ENCODE measurements at places on chromosomes 1 and 21. TPM values are rescaled to one million over a fixed set of nuclear protein-coding genes. Genes with fewer than 3 reads are reported as not detected.

Gene RGS16
- 1.9 TPM for total RNA-seq

Gene CAPN8
- total RNA-seq, result not detected

Gene NCAM2
- total RNA-seq, result 0.45 TPM

GRCh38 chr1:94105957-94106529 is 14.9 kb downstream of the ABCA4 start:
- H3K36me3 ChIP-seq, result no peaks in the 10 kb centered on the region
- H3K4me1 ChIP-seq, result peaks cover 4% of the 10 kb centered on the region
- H3K27me3 ChIP-seq, result no peaks in the 10 kb centered on the region
- no peak for DNase-seq
- H3K27ac ChIP-seq, result no peak overlapping the region

DNA sequence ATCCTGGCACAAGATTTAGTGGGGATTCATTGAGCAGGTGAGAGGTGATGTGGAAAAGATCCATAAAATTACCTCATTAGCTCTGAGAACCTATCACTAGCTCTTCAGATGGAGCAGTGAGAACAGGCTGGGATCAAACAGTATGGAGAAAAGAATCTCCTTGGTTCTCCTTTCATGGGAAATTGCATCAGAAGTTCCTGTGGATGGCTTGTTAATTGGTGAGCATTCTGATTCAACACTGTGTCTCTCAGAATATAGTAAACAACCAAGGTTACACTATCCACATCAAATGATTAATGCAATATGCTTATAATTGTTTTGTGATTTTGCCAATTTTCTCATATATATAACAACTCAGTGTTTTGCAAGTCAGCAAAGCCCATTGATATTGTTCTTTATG is 8.3 kb upstream of the CD55 start:
- no peak overlapping the region for H3K4me3 ChIP-seq
- peaks cover 20% of the 10 kb centered on the region for H3K4me1 ChIP-seq
- H3K27me3 ChIP-seq, result no peaks in the 10 kb centered on the region
- no peak for DNase-seq
- no peak overlapping the region for H3K27ac ChIP-seq
- H3K36me3 ChIP-seq, result no peaks in the 10 kb centered on the region

- H3K27me3 ChIP-seq, result no peaks in the 10 kb centered on the region
- no peak for DNase-seq
Measured at GRCh38 chr1:113247355-113247754, 143.0 kb upstream of the MAGI3 start.

DNA sequence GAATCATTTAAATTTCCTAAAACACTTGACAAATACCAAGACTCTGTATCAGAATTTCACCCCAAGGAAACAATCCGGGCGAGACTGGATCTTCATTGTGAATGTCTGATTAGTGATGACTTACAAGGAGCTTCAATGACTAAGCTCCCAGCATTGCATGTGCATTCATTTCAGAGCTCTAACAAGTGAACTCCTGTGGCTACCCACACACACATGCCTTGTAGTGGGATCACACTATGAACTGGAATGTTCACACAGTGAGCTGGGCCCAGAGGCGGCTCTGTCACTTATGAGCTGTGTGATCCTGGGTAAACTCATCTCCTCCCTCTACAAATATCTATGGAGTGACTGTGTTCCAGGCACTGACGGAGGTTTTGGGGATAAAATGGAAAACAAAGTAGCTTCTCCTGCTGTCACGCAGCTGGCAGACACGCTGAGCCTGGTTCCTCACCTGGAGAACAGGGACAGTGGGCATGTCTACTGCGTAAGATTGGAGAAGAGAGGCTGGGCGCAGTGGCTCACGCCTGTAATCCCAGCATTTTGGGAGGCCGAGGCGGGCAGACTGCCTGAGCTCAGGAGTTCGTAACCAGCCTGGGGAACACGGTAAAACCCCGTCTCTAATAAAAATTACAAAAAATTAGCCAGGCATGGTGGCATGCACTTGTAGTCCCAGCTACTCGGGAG is 56.9 kb downstream of the CLSTN1 start:
- H3K27me3 ChIP-seq, result no peaks in the 10 kb centered on the region
- no peak overlapping the region for H3K4me3 ChIP-seq
- no peak for DNase-seq
- no peaks in the 10 kb centered on the region for H3K4me1 ChIP-seq

GRCh38 chr1:235612761-235613160 is 36.8 kb downstream of the GNG4 start:
- DNase-seq, result no peak
- no peak overlapping the region for H3K27ac ChIP-seq
- H3K36me3 ChIP-seq, result no peaks in the 10 kb centered on the region
- H3K4me1 ChIP-seq, result no peaks in the 10 kb centered on the region
- H3K27me3 ChIP-seq, result no peaks in the 10 kb centered on the region

GRCh38 chr1:167627615-167627864 is 2.5 kb upstream of the RCSD1 start:
- no peak overlapping the region for H3K4me3 ChIP-seq
- H3K27ac ChIP-seq, result peak overlapping the region; percentile 99
- DNase-seq, result no peak

- no peak overlapping the region for H3K4me3 ChIP-seq
- no peaks in the 10 kb centered on the region for H3K27me3 ChIP-seq
- H3K4me1 ChIP-seq, result peaks cover 19% of the 10 kb centered on the region
- no peak overlapping the region for H3K27ac ChIP-seq
Measured at GRCh38 chr1:12513181-12513580, 104.8 kb downstream of the DHRS3 start.

DNA sequence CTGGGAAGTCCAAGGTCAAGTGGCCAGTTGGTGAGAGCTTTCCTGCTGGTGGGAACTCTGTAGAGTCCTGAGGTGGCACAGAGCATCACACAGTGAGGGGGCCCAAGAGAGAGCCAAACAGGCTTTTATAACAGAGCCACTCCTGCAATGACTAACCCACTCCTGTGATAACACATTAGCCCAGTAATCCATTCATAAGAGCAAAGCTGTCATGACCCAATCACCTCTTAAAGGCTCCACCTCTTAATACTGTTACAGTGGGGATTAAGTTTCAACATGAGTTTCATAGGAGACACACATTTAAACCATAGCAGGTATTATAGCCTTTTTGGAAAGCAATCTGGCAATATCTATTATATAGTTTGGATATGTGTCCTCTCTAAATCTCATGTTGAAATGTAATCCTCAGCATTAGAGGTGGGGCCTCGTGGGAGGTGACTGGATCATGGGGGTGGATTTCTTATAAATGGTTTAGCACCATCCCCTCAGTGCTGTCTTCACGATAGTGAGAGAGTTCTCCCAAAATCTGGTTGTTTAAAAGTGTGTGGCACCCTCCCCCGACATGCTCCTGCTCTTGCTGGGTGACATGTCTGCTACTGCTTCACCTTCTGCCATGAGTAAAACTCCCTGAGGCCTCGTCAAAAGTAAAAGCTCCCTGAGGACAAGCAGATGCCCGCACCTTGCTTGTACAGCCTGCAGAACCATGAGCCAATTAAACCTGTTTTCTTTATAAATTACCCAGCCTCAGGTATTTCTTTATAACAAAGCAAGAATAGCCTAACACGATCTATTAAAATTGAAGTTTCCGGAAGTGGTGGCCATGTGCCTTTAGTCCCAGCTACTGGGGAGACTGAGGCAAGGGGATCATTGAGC is 64.5 kb downstream of the CD58 start:
- H3K36me3 ChIP-seq, result no peaks in the 10 kb centered on the region
- no peak overlapping the region for H3K4me3 ChIP-seq
- no peak for DNase-seq
- H3K27ac ChIP-seq, result no peak overlapping the region

- peaks cover 35% of the 10 kb centered on the region for H3K4me1 ChIP-seq
- peak overlapping the region; percentile 84 for H3K27ac ChIP-seq
- no peaks in the 10 kb centered on the region for H3K36me3 ChIP-seq
- H3K4me3 ChIP-seq, result no peak overlapping the region
Measured at GRCh38 chr1:116483481-116484309, 87.1 kb downstream of the CD58 start.

DNA sequence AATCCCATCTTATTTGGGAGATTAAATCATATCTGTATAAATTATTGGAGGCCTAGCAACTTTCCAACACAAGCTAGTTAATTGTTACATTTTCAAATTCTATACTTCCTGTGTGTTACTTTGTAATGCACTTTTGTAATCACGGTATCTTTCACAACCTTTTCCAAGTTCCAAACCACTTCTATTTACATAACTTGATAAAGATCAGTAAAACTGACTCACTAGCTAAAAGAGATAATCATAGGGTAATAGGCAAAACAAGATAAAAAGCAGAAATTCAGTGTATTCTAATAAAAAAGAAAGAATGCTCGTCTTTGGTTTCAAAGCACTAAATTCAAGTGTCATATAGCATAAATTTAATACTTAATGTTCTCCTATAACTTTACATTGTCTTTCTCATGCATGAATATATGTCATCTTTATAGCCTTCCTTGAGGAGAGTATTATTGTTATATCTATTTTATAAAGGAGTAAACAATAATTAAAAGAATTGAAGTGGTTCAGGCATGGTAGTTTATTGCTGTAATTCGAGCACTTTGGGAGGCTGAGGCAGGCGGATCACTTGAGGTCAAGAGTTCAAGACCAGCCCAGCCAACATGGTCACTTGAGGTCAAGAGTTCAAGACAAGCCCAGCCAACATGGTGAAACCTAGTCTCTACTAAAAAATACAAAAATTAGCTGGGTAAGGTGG is 66.4 kb downstream of the RGS13 start:
- no peak overlapping the region for H3K27ac ChIP-seq
- no peaks in the 10 kb centered on the region for H3K36me3 ChIP-seq
- no peak for DNase-seq
- H3K27me3 ChIP-seq, result no peaks in the 10 kb centered on the region
- no peaks in the 10 kb centered on the region for H3K4me1 ChIP-seq

- peaks cover 12% of the 10 kb centered on the region for H3K4me1 ChIP-seq
- no peaks in the 10 kb centered on the region for H3K36me3 ChIP-seq
- peak; percentile 55 for DNase-seq
- no peaks in the 10 kb centered on the region for H3K27me3 ChIP-seq
- no peak overlapping the region for H3K27ac ChIP-seq
Measured at GRCh38 chr1:211825980-211826379, 4.6 kb downstream of the LPGAT1 start.

DNA sequence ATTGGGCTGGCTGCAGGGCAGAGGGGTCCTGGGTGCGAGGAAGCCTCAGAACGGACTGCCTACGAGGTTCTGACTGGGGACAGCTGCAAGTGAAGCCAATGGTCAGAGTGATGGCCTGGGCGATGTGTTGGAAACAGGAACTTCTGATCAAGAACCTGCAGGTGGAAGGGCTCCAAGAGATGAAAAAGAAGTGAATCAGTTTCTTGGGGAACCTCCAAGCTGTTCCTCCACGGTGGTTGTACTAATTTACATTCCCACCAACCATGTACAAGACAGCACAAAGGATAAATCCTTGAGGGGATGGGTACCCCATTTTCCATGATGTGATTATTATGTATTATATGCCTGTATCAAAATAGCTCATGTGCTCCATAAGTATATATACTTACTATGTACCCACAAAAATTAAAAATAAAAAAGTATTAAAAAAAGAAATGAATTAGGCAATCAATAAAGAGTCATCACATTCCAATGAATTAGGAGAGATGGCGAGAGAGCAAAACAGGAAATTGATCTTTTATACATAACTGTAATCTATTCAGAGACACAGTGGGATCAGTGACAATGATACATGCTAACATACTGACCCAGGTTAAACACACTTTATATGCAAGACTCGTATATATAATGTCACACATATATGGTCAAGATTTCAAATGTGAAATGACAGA is 58.1 kb downstream of the PTPN14 start:
- H3K27me3 ChIP-seq, result peaks cover 10% of the 10 kb centered on the region
- H3K27ac ChIP-seq, result no peak overlapping the region
- H3K36me3 ChIP-seq, result no peaks in the 10 kb centered on the region
- H3K4me1 ChIP-seq, result peaks cover 4% of the 10 kb centered on the region
- H3K4me3 ChIP-seq, result no peak overlapping the region
- no peak for DNase-seq

- H3K4me3 ChIP-seq, result no peak overlapping the region
- no peak for DNase-seq
- peaks cover 7% of the 10 kb centered on the region for H3K36me3 ChIP-seq
- no peaks in the 10 kb centered on the region for H3K4me1 ChIP-seq
- H3K27ac ChIP-seq, result no peak overlapping the region
Measured at GRCh38 chr1:229285440-229285839, 14.5 kb downstream of the RAB4A start.

DNA sequence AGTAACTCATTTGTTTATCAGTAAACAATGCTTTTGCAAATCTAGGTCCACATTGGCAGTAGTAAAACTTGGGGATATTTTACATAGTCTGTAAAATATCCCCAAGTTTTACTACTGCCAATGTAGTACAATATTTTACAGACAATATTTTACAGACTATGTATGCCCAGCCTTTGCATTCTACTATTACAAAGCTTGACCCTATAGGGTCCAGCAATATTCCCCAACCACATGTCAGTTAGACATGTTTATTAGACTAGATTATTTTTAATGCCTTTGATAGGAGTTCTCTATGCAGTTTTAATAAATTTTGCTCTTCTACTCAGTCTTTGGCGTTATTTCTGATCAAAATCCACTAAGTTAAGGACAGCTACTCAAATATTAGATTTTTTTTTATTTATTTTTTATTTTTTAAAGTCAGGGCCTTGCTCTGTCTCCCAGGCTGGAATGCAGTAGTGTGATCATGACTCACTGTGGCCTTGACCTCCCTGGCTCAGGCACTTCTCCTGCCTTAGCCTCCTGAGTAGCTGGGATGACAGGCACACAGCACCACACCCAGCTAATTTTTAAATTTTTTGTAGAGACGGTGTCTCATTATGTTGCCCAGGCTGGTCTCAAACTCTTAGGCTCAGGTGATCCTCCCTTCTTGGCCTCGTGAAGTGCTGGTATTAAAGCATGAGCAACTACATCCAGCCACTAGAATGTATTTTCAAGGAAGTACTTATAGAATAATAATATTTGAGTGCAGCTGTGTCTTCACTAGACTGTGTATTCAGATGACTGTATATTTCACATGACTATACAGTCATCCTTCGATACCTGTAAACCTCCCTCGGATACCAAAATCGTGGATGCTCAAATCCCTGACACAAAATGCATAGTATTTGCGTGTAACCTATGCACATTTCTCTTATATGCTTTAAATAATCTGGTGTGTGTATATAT is 19.8 kb downstream of the MIER1 start:
- H3K4me1 ChIP-seq, result no peaks in the 10 kb centered on the region
- no peak overlapping the region for H3K4me3 ChIP-seq
- H3K36me3 ChIP-seq, result peaks cover 33% of the 10 kb centered on the region
- no peak for DNase-seq
- no peak overlapping the region for H3K27ac ChIP-seq

GRCh38 chr1:214067853-214068703 is 80.3 kb downstream of the PROX1 start:
- H3K4me1 ChIP-seq, result no peaks in the 10 kb centered on the region
- no peaks in the 10 kb centered on the region for H3K36me3 ChIP-seq
- H3K27ac ChIP-seq, result no peak overlapping the region
- no peak for DNase-seq
- H3K27me3 ChIP-seq, result no peaks in the 10 kb centered on the region
- no peak overlapping the region for H3K4me3 ChIP-seq

- DNase-seq, result peak; percentile 5
- no peak overlapping the region for H3K4me3 ChIP-seq
- H3K4me1 ChIP-seq, result no peaks in the 10 kb centered on the region
- H3K36me3 ChIP-seq, result no peaks in the 10 kb centered on the region
- no peaks in the 10 kb centered on the region for H3K27me3 ChIP-seq
- H3K27ac ChIP-seq, result no peak overlapping the region
Measured at GRCh38 chr1:82586473-82586872, 785.7 kb downstream of the ADGRL2 start.

GRCh38 chr1:43893006-43893405 is 40.6 kb upstream of the ARTN start:
- H3K4me1 ChIP-seq, result peaks cover 20% of the 10 kb centered on the region
- peaks cover 3% of the 10 kb centered on the region for H3K36me3 ChIP-seq
- H3K4me3 ChIP-seq, result no peak overlapping the region
- H3K27me3 ChIP-seq, result no peaks in the 10 kb centered on the region
- H3K27ac ChIP-seq, result peak overlapping the region; percentile 76
- no peak for DNase-seq
